Urothelium cell line (cell line): ENCODE measurements at places on chromosomes 4 and X.

DNA sequence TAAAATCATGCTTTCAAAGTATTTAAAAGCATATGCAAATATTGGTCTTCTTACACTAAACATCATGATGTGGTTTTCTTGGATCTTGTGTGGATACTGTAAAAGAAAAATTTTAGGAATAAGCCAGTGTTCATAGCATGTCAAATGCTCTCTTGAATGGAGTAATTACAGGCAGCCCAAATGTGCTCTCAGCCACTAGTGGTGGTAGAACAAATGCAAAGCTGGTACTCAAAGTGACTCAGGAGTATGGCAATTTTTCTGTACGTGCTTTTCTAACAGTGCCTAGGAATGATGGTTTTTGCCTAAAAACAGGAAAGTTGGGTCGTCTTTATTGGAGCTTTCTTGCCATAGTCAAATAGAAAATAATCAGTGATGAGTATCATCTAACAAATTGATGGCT lies 19.9 kb downstream of the PGRMC2 start:
- DNase-seq = no peak

GRCh38 chrX:140163371-140164159 lies 198.2 kb upstream of the CXorf66 start:
- DNase-seq = no peak

DNA sequence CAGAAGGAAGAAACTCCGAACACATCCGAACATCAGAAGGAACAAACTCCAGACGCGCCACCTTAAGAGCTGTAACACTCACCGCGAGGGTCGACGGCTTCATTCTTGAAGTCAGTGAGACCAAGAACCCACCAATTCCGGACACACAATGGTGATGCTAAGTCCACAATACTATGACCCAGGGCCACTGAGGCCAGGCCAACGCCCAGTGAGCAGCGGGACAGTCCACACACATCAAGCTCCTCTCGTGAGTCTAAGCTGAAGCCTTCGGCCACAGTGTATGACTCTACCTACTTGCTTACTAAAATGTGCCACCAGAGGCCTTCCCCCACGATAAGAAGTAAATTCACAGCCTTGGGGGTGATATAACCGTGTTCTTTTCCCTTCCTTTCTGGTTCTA lies 10.2 kb upstream of the CDKN2AIP start:
- no peak for DNase-seq

DNA sequence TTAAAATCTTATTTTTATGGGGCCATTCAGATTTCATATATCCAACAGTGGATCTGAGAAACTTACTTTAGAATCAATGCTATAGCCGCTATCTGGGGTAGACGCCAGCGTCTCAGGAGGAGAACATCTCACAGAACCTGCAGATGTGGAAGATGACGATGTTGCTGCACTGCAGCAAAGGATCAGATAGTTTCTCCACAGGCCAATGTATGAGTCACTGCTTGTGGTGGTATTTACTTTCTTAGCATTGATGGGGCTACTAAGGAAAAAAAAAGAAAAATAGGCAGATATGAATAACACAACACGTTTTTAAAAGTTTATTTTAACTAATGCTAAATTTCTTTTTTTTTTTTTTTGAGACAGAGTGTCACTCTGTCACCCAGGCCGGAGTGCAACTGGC lies 85.9 kb downstream of the ZAR1 start:
- DNase-seq = no peak

GRCh38 chr4:127580300-127580699 lies 52.5 kb upstream of the INTU start:
- DNase-seq = no peak

DNA sequence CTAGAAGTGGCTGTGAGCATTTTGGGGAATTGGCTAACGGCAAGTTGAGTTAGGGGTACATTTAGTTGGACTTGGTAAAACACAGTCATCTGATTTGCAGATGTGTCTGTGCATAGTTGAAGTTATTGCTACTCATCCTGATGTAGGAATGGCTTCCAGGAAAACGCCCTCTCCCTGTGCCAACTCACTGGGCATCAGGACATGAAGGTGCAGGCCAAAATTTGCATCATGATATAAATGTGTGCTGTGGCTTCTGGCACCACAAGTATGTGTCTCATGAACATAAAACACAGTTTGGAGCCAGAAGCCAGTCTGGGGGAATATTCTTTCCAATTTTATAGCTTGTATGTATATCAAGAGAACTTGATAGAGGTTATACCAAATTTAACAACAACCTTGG lies 54.2 kb upstream of the CBR4 start:
- DNase-seq = no peak

- DNase-seq = peak; percentile 40
Measured at GRCh38 chrX:53089224-53089842, 4.6 kb upstream of the KANTR start.

GRCh38 chrX:16487620-16488385 lies 162.2 kb upstream of the S100G start:
- no peak for DNase-seq

GRCh38 chr4:124433044-124433443 lies 279.5 kb downstream of the ANKRD50 start:
- no peak for DNase-seq

GRCh38 chr4:23737571-23737970 lies 152.3 kb downstream of the PPARGC1A start:
- no peak for DNase-seq

- no peak for DNase-seq
Measured at GRCh38 chrX:109785053-109785452, 52.0 kb upstream of the ACSL4 start.
